ENCODE measurements at places on chromosomes 11 and 22.

DNA sequence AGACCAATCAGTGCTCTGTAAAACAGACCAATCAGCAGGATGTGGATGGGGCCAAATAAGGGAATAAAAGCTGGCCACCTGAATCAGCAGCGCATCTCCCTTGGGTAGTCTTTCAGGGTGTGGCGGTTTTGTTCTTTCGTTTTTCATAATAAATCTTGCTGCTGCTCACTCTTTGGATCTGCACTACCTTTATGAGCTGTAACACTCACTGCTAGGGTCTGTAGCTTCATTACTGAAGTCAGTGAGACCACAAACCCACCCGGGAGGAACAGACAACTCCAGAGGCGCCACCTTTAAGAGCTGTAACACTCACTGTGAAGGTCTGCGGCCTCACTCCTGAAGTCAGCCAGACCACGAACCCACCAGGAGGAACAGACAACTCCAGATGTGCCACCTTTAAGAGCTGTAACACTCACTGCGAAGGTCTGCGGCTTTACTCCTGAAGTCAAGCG, 175.5 kb upstream of the PDGFD start:
- no peak overlapping the region for H3K27ac ChIP-seq
- no peaks in the 10 kb centered on the region for H3K36me3 ChIP-seq
- H3K4me3 ChIP-seq = no peak overlapping the region
- H3K4me1 ChIP-seq = no peaks in the 10 kb centered on the region

DNA sequence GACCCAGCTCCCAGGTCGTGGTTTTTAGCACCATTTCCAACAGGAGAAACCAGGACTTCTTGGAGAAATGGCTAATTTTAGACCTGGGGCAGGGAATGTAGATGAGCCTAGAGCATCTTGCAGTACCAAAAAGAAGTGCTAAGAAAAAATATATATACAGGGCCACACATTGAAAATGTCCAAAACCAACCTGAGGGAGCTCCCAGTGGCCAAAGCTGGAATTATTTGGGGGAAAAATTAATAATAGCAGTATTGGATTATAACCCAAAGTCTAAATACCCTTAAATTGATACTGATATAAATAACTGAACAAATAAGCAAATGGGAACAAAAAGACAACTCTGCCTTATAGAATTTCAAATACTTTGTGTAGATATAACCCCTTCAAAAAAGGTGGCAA, 108.0 kb downstream of the PARVA start:
- H3K4me1 ChIP-seq = no peaks in the 10 kb centered on the region
- H3K36me3 ChIP-seq = no peaks in the 10 kb centered on the region
- no peak overlapping the region for H3K27ac ChIP-seq
- no peaks in the 10 kb centered on the region for H3K27me3 ChIP-seq
- no peak overlapping the region for H3K4me3 ChIP-seq
- no peak for DNase-seq

GRCh38 chr11:38060920-38061319, 1462.9 kb upstream of the RAG2 start:
- no peak for DNase-seq
- H3K27ac ChIP-seq = no peak overlapping the region
- no peak overlapping the region for H3K4me3 ChIP-seq
- no peaks in the 10 kb centered on the region for H3K4me1 ChIP-seq
- no peaks in the 10 kb centered on the region for H3K36me3 ChIP-seq
- H3K27me3 ChIP-seq = no peaks in the 10 kb centered on the region

DNA sequence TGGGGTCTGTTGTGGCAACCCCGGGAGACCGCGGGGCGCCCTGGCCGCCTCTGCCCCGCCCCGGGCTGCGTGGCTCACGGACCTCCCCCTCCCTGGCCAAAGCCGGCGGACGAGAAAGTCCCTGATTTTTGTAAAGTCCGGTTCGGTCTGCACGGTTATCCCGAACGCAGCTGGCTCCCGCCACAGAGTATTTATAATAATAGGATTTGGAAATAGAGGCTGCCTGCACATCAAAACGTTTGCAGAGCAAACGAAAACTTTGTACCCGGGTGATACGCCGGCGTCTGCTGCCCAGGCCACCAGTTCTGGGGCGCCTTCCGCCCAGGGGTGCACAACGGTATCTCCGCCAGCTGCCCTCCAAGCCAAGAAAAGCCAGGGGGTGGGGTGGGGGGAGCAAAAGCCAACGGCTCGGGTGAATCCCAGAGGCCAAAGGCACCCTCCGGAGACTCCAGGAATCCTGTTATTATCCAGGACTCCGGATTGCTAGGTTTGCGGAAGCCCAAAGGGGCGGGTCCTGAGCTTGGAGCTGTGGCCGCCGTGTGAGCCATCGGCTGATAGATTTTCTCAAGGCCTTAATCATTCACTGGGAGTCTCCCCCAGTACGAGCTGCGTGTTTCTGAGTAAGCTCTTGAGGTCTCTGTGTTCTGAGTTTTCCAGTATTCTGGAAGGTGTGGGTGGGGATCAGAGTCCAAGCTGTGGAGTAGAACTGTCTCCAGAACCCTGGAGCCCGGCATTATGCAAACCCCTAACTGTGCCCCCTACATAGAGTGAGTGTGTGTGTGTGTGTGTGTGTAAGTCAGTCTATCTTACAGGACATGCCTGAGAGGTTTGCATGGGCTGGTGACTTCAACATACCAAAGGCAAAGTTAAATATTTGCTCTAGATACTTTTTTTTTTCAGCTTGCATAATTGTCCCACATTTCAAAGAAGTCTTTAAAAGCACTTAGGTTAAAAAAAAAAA, 673 bp upstream of the SHANK2 start:
- H3K36me3 ChIP-seq = no peaks in the 10 kb centered on the region
- peak; percentile 62 for DNase-seq
- peaks cover 8% of the 10 kb centered on the region for H3K27me3 ChIP-seq
- H3K4me1 ChIP-seq = peaks cover 6% of the 10 kb centered on the region
- peak overlapping the region; percentile 66 for H3K4me3 ChIP-seq

- H3K4me3 ChIP-seq = no peak overlapping the region
- no peaks in the 10 kb centered on the region for H3K36me3 ChIP-seq
- H3K4me1 ChIP-seq = no peaks in the 10 kb centered on the region
- H3K27ac ChIP-seq = no peak overlapping the region
Observed at GRCh38 chr11:128775468-128775867, 81.6 kb downstream of the FLI1 start.

- no peak for DNase-seq
- no peak overlapping the region for H3K4me3 ChIP-seq
- no peaks in the 10 kb centered on the region for H3K27me3 ChIP-seq
- no peaks in the 10 kb centered on the region for H3K4me1 ChIP-seq
Observed at GRCh38 chr11:14022251-14022650, 59.7 kb downstream of the SPON1 start.

DNA sequence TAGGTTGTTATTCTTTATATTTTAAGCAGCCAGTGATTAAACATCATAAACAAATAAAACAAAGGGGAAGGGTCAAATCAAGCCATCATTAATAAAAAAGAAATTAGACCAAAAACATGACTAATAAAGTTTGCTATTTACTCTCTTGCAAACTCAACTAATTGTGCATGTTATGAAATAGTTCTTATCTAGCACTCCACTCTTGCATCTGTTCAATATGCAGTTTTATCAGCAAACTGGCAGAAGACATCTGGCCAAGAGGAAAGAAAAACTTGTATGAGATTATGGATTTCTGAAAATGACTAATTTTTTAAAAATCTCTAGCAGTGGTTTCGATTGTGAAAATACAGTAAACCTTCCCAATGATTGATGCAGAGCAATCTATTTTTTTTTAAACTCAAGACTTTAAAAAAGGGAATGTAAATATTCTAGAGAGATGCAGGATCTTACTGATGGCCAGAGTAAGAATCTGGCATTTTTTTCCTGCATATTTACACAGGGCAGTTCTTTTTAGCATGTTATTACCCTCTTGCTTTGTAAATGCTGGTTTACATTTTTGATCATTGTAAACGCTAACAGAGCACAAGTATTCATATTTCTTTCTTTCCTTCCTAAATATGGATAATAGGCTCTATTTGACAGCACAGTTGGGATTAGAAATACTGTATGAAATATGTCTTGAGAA, 83.3 kb downstream of the GRIA4 start:
- H3K36me3 ChIP-seq = no peaks in the 10 kb centered on the region
- no peak overlapping the region for H3K27ac ChIP-seq
- H3K27me3 ChIP-seq = no peaks in the 10 kb centered on the region
- no peak for DNase-seq
- no peak overlapping the region for H3K4me3 ChIP-seq

DNA sequence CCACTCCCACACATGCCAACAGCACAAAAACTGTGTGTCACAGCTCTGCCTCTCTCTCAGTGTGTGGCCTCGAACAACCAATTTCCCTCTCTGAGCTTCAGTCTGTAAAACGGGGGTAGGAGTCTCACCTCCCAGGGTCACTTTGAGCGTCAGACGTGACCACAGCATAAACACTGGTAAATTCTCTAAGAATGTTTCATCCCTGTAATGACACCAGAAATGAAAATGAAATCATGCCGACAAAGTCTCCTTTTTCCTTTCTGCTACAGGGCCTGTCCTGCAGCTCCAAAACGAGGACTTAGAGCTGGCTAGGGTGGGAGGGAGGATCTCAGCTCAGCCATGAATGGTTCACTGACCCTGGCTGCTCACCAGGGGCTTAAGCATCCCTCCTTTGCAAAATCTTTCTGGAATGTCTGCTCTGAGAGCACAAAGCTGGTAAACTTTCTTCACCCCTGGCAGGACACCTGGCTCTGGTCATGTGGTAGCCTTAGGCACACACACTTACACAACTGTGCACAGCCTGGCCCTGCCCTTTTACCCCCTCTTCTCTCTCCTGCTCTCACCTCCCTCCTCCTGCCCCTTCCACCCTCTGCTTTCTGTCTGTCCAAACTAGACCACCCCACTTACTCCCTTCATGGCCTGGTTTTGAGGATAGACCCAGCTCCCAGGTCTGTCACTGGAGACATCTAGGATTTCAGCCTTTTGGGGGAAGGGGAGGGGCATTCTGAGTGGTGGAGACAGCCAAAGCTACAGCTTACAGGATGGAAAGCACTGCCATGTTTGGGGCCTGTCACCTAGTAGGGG, 12.3 kb upstream of the TSKU start:
- peak; percentile 63 for DNase-seq
- H3K4me1 ChIP-seq = peaks cover 40% of the 10 kb centered on the region
- H3K27ac ChIP-seq = peak overlapping the region; percentile 91
- no peaks in the 10 kb centered on the region for H3K27me3 ChIP-seq
- no peak overlapping the region for H3K4me3 ChIP-seq

DNA sequence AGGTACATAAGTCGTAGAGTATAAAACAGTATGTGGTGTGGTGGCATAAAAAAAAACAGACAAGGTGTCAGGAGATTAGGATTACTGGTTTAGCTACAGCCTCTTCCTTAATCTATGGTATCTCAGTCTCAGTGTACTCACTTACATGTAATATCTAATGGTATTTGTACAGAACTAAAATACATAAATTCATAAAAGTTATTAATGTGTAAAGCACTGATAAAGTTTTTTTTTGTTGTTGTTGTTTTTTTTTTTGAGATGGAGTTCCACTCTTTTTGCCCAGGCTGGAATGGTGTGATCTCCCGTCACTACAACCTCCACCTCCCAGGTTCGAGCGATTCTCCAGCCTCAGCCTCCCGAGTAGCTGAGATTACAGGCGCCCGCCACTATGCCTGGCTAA, 2.9 kb downstream of the PTS start:
- no peak for DNase-seq
- no peaks in the 10 kb centered on the region for H3K36me3 ChIP-seq
- no peaks in the 10 kb centered on the region for H3K4me1 ChIP-seq
- H3K4me3 ChIP-seq = no peak overlapping the region
- no peaks in the 10 kb centered on the region for H3K27me3 ChIP-seq
- no peak overlapping the region for H3K27ac ChIP-seq

DNA sequence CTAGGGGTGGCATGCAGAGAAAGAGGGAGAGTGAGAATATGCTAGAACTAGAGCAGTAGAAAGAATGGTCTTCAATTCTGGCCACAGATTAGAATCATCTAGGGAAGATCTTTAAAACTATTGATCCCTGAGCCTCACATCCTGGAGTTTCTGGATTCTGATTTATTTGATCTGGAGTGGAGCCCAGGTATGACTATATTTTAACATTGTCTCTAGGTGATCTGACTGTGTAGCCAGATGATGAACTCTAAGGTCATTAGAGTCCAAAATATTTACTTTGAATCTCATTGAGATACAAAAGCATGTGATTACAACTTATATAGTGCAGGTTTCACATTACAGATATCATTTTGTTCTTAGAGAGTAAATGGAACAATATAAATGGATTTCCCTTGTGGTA, 79.7 kb downstream of the FDX1 start:
- no peak overlapping the region for H3K4me3 ChIP-seq
- no peak overlapping the region for H3K27ac ChIP-seq
- DNase-seq = no peak
- no peaks in the 10 kb centered on the region for H3K4me1 ChIP-seq
- no peaks in the 10 kb centered on the region for H3K27me3 ChIP-seq

GRCh38 chr11:45373506-45374035, 87.4 kb upstream of the SYT13 start:
- H3K36me3 ChIP-seq = no peaks in the 10 kb centered on the region
- no peak overlapping the region for H3K27ac ChIP-seq
- no peak overlapping the region for H3K4me3 ChIP-seq

DNA sequence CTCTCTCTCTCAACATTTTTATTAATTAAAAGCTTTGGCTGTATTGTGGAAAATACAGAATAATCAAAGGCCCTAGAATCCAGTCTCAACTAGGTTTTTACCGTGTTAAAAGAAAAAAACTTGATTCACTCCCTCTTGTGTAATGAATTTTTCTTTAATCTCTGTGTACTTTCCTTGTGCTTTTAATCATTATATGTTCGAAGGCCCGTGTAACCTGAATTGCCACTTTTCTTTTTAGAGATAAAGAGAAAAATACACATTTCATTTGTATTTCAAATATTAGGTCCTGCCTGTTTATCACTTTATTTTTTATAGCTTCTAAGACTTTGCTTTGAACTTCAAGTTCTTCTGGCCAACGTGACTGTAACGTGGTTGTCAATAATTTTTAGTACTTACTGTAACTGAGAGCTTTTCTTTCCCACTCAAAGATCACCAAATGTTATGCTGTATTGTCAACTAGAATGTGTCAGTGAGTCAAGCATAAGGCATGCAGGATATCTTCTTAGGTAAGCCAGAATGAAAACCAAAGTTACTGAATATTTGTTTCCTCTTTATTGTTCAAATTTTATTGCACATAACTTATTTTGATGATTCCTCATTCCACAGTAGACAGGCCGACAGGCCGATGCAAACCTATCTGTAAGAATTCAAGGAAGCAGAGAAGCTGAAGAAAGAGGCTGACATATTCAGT, 23.3 kb upstream of the FAR1 start:
- H3K4me1 ChIP-seq = no peaks in the 10 kb centered on the region
- no peaks in the 10 kb centered on the region for H3K36me3 ChIP-seq

DNA sequence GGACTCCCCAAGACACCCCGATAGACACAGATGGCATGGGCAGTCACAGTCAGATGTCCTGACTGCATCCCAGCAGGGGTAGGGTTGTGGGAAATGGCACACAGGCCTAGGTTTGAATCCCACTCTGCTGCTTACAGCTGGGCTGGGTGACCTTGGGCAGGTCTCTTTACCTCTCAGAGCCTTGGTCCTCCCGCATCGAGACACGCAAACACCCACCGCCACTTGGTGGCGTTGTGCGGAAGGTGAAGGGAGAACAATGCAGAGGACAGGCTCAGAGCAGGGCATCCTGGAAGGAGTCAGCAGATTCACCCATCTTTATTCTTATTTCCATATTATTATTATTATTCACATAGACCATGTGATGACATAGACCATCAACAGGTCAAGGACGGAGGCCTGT, 140.5 kb downstream of the MIAT start:
- no peaks in the 10 kb centered on the region for H3K27me3 ChIP-seq
- no peak for DNase-seq
- H3K4me3 ChIP-seq = no peak overlapping the region
- no peak overlapping the region for H3K27ac ChIP-seq
- no peaks in the 10 kb centered on the region for H3K4me1 ChIP-seq

- no peak overlapping the region for H3K27ac ChIP-seq
- no peak for DNase-seq
- H3K4me3 ChIP-seq = no peak overlapping the region
- no peaks in the 10 kb centered on the region for H3K4me1 ChIP-seq
- H3K36me3 ChIP-seq = peaks cover 6% of the 10 kb centered on the region
Observed at GRCh38 chr22:46351767-46352166, 16.3 kb downstream of the TRMU start.
